ENCODE measurements at places on chromosomes 16 and 17.

DNA sequence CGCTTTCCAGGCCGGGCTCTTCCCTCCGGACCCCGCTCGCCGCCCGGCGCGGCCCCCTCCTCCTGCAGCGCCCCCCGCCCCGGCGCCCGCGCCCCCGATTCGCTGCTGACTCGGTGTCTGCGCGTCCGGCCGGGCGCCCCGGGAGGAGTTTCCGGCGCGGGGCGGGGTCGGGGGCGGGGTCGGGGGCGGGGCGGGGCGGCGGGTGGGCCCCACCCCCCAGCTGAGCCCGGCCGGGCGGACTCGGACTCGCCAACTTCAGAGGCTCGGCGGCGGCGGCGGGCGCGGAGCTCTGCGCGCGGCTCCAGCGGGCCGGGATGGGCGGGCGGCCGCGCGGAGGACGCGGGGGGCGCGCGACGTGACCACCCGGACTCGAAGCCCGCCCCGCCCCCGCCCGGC is at the start of gene METRNL:
Gene METRNL, plus strand, starts transcription at position 258 of the 396 bp plus-strand sequence. CDS start 207 bp downstream, outside the sequence.
- DNase-seq: peak; percentile 80

DNA sequence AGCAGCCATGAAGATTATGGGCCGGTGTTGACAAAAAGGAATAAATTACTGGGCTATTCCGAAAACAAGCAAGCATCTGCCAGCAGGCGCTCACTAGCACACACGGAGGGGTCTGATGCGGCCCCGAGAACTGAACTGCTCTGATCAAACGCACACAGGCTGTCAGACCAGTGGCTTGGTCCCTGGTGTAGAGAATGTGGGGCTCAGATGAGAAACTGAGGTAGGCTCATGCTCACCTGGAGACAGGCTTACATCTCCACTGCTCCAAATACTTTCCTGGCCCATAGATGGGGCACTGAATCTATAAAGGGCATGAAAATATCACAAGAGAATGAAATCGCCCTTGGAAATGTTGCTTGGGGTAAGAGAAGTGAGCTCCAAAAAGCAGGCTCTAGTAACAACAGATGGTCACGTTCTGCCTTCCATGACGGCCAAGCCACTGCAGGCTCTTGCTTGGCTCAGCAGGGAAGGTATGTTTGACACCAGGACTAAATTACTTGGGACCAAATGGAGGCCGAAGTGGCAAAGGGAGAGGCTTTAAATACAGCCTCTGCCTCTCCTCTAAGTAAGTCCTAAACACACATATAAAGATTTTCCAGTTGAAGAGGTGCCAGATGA is 5.4 kb downstream of the ABR start:
- DNase-seq: no peak

DNA sequence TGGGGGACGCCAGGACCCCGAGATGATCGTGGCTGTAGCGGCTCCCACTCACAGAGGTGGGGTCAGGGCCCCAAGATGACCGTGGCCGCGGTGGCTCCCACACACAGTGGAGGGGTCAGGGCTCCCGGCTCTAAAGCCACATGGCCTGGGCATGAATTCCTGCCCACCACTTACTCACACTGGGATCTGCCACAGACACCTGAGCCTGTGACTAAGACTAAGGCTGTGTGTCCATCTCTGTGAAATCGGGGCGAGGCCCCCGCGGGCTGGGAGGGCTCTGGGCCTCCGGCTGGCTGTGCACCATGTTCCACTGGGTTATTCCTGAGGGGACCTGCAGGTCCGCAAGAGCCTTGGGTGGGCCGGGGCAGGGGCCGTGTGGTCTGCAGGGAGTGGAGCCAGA is 18.5 kb downstream of the ZFPM1 start:
- DNase-seq: no peak

DNA sequence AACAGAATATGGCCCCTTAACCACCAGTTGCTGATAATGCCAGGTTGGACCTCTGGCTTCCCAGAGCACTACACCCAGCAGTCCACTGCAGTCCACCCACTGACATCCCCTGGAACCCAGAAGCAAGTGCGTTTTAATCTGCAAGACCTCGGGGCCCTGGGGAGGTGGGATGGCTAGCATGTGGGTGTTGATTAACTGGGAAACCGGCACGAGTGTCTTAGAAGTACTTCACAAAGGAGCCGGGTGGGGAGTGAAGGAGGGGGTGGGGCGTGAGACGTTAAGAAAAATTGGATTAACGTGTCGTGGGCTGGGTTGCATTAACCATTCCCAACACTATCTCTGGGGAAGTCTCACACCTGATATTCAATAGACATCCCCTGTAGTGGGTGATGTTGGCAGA is 6.1 kb upstream of the HIC1 start:
- no peak for DNase-seq

DNA sequence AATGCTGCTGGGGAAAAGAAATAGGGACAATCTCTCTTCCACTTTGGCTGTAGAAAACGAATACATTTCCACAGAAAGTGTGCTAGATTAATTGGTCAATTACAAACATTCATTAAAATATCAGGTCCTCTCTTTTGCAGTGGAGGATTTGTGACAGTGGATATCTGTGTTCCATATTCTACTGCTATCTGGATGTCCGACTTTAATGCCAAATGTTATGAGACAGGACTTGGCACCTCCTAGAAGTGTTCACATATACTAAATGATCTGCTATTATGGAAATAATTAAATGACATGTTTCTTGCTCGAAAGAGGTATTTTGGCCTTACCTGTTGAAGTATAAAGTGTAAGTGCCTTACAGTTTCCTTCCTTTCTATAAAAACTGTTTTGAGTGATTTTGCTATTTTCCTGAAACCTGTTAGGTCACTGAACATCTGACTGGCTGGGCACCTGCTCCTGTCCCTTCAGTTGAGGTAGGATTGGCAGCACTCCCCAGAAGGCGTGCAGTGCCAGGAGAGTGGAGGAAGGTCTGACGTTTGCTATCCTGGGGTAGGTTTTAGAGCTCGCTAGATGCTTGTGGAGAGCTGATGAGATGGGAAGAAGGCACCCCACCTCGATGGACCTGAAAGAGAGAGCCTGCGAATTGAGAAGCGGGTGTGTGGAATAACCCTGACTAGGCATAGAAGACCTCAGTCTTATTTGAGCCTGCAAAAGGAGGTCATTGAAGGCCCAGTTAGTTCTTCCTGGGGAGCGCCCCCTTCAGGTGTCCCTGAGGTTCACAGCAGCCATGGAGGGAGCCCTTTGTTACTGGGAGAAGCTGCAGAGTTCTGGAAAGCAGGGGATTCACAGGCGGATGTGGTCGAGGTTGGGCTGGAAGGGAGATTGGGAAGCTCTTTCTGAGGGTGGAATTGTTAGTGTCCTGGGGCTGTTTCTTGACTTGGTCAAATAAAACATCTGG is 159.4 kb upstream of the ZNF267 start:
- no peak for DNase-seq

GRCh38 chr16:75529959-75530358 is 5.9 kb downstream of the CHST5 start:
- DNase-seq: no peak

- no peak for DNase-seq
These were observed 749.5 kb downstream of the KCNJ18 start for GRCh38 chr17:22441776-22442175.

DNA sequence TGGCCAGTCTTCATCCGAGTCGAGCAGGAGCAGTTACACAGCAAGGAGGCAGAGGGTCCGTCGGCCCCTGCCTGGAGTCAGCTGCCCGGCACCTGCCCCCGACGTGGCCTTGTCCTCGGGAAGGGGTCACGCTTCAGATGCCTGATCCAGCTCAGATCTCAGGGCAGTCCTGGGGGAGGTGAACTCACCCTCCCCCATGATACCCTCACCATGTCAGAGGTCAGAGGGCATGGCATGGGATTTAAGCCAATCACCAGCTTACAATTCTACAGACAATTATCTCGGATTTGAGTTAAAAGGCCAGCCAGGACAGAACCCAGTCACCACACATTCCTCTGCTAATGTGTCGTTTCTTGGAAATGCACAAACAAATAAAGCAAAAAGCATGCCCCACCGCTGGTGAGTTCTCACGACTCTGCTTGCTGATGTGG is 211.3 kb downstream of the FOXL1 start:
- no peak for DNase-seq

GRCh38 chr17:67467500-67468455 is 90.7 kb downstream of the PITPNC1 start:
- DNase-seq: no peak

GRCh38 chr17:14946481-14946880 is 318.6 kb downstream of the PMP22 start:
- no peak for DNase-seq

DNA sequence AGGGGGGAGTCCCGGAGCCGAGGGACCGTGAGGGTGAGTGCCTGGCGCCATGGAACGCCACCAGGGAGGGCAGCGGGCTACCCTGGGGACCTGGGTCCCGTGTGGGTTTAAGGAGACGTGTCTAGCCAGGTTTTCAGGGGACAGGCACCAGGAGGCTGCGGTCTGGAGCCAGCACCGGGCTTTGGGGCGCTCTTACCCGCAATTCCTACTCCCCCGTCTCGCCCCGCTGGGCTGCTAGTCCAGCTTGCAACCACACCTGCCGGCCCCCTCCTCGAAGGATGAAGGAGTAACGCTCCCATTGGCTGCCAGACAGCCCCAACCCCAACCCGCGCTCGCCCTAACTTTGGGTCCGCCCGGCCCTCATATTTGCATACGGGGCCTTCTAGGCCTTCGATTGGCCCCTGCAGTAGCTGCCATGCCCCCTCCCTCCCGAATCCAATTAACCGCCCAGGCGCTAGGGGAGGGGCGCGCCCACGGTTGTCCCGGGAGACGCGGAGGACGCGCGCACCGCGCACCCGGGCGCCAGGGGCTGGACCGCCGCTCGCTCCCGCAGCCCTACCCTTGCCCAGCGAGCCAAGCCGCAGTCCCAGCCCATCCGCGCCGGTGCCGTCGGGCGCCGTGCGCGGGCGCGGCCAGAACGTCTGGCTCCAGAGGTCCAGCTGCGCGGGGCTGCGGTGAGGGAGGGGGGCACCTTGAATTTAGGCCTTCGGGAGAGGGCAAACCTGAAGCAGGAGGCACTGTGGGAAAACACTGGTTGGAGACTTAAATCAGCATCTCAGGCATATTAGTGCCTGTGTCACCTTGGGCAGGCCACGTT is at the start of gene TTLL6:
Gene TTLL6, minus strand, starts transcription at position 456 of the 817 bp plus-strand sequence. Its CDS starts 157 bp downstream, at position 299.
- peak; percentile 85 for DNase-seq

GRCh38 chr16:11580451-11581086 is 6.2 kb downstream of the LITAF start:
- DNase-seq: no peak

- DNase-seq: no peak
These were observed 1.4 kb downstream of the APRT start for GRCh38 chr16:88810166-88810911.

GRCh38 chr17:45228763-45229539 is 7.3 kb downstream of the FMNL1 start:
- DNase-seq: no peak

DNA sequence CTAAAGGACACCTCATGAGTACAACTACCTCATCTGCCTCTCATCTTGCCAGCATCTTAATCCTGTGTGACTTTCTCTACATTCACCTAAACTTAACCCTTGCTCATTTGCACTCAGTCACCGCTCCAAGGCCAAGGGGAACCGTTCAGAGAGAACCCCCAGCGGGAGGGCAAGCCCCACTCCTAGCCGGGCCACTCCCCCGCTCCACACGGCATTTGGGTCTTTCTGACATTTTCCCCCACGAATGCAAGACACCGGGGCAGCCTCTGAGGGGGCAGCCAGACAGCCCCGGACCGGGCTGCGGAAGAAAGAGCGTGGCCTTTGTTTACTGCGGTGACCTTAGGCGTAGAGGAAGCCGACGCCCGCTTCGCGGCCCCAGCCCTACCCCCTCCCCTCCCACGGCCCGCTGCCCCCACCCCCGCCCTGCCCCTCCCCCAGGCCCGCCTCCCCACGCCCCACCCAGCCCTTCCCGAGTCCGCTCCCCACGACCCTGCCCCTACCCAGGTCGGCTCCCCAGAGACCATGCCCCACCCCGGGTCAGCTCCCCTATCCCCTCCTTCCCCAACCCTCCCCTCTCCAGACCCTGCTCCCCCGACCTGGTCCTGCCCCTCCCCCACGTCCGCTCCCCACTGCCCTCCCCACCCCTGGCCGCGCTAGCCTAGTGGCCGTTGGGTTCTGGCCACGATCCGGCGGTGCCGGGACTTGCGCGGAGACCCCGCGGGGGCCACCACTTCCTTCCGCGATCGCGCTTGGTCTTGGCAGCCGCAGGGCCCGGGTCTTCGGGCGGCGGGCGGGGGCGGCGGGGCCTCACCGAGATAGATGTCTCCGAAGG is 789 bp downstream of the CSNK1D start:
- no peak for DNase-seq

GRCh38 chr17:55273579-55274354 is 9.0 kb downstream of the HLF start:
- DNase-seq: no peak
